ENCODE measurements at places on chromosomes 5 and 9. TPM values are rescaled to one million over a fixed set of nuclear protein-coding genes. Genes with fewer than 3 reads are reported as not detected.

The MAPKAP1 gene
- total RNA-seq: 64.9 TPM

The DENND1A gene
- total RNA-seq: 14.3 TPM

- no peaks in the 10 kb centered on the region for H3K27me3 ChIP-seq
- H3K36me3 ChIP-seq: no peaks in the 10 kb centered on the region
- no peaks in the 10 kb centered on the region for H3K4me1 ChIP-seq
- no peak for DNase-seq
- no peak overlapping the region for H3K4me3 ChIP-seq
Measured at GRCh38 chr9:100652850-100653249, 75.0 kb downstream of the CAVIN4 start.

GRCh38 chr9:84796404-84796803 is 126.9 kb downstream of the NTRK2 start:
- H3K27ac ChIP-seq: no peak overlapping the region
- no peak overlapping the region for H3K4me3 ChIP-seq
- H3K36me3 ChIP-seq: no peaks in the 10 kb centered on the region
- no peaks in the 10 kb centered on the region for H3K27me3 ChIP-seq
- H3K4me1 ChIP-seq: no peaks in the 10 kb centered on the region
- DNase-seq: no peak

DNA sequence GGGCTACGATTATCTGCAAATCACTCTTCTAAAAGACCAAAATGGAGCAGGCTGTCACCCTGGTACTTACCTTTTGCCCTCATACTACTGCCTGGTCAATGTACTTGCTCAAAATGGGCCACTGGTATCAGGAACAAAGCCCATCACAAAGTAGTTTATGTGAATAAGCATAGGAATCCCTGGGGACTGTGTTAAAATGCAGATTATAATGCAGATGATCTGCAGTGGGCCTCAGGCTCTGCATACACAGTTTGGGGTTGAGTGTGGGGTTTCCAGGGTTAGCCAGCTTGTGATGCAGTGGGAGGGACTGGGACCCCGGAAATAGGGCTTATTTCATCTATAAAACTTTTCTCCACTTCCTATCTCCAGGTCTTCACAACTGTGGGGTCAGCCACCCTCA is 173.1 kb downstream of the HSD17B3 start:
- H3K27me3 ChIP-seq: no peaks in the 10 kb centered on the region
- H3K4me1 ChIP-seq: no peaks in the 10 kb centered on the region
- DNase-seq: no peak
